Stimulated activated naive CD8-positive, alpha-beta T cell treated with anti-CD3 and anti-CD28 coated beads, Interleukin-15, amount 100 ng/mL, for 72 hours (primary cell): ENCODE measurements at places on chromosomes 7 and 10.
A peak's percentile ranks its signal among the peaks of the same experiment; 100 is the strongest.

DNA sequence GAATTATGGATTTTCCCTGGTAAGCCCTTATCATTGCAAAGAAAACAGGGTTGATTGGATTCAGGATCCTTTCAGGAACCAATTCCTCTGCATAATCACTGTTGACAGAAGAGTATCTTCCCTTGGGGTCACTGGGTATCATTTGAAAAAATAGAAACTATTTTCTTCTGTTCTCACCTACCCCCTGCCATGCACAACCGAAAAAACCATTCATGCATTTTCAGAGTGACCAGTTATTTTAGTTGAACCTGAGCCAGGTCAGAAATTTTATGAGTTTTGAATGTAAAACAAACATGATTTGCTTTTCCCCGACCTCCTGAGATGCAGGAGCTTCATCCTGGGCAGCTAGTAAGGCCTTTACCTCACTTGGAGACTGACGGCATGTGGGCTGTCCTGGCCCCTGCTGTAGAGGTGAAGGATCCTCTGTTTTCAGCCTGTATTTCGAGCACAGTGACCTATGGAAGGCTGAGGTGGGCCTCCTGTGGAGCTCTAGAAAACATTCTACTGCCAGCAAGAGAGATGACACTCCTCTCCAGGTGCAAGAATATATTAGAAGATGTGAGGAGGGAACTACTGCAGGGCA, 30.1 kb downstream of the TMEM178B start:
- DNase-seq, result no peak

DNA sequence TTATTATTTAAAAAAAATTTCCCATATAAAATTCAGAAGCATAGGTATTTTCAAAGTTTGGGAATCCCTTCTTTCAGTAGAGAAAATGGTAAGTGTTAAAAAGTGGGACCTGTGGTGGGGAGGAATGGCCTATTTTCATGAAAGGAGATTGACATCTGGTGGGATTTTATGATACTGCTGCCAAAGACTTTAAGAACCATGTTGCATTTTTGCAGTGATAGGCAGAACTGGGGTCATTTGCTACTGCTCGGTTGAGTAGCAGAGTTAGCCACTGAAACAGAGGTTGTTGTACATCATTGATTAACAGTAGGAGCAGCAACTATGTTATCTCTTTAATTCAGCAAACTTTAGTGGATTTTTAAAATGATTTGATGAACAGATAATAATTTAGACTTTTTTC, 4.4 kb downstream of the BICC1 start:
- DNase-seq, result no peak

DNA sequence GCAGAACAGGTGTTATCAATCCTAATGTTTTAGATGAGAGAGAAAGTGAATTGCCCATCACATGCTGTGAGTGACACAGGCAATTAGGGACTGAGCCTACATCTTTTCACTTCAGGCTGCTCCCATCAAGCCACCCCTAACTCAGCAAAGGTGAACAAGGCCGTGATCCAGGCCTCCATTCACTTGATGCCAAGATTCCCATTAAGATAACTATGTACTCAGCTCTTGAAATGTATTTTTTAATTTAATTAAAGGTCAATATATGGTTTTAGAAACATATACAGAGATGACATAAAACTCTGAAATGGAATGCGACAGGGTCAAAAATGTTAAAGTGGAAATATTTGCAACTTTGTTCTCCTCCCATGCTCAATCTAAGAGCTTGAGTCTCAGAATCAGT, 27.9 kb upstream of the UBE2H start:
- DNase-seq, result no peak

DNA sequence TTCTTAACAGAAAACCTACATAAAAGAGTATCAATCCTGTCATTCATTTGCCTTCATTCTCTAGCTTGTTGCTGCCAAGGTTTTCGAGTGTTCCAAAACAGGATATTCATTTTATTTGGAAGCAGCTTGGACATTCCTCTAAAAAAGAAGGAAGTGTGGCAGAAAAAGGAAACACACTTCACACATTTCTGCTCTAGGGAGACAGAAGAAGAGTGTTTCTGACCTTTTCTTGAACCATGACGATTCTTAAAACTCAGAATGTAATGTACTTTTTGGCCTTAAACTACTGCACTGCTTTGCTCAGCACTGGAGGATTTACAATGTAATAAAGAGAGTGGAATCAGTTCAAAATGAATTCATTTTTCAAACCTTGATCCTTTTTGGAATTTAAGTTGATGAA, 81.3 kb downstream of the SEMA3A start:
- DNase-seq, result no peak

DNA sequence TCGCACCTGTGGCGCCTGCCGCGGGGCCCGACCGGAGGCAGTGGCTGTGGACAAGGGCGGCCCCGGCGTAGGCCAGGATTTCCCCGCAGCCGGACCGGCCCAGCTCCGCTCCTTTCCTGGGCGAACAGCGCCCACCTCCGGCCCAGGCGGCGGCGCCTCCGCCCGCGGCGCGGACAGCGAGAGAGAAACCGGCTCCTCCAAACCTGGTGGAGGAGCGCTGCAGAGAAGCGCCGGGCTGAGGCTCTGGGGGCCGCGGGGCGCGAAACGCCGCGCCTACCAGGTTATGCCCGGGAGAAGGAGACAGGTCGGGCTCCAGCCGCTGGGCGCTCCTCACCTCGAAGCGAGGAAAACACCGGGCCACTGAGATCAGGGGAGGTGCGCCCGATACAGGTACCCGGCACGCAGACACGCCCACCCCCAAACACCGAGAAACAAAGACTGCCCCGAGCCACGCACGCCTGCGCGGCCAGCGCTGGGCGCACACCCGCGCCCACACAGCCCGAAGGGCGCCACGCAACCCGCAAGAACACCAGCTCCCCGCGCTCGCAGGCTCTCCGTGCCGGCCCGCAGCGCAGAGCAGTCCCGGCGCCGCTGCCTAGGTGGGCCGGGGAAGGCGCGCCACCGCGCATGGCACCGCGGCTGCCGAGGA, 3.3 kb downstream of the GRID1 start:
- DNase-seq, result no peak

- peak; percentile 21 for DNase-seq
Observed at GRCh38 chr7:30596014-30596641, 1.4 kb downstream of the GARS1 start.

GRCh38 chr7:91424371-91424770, 160.1 kb downstream of the FZD1 start:
- no peak for DNase-seq

GRCh38 chr7:132311733-132312132, 264.5 kb downstream of the PLXNA4 start:
- DNase-seq, result no peak

- DNase-seq, result no peak
Observed at GRCh38 chr10:14062528-14063260, 268.0 kb downstream of the FRMD4A start.

DNA sequence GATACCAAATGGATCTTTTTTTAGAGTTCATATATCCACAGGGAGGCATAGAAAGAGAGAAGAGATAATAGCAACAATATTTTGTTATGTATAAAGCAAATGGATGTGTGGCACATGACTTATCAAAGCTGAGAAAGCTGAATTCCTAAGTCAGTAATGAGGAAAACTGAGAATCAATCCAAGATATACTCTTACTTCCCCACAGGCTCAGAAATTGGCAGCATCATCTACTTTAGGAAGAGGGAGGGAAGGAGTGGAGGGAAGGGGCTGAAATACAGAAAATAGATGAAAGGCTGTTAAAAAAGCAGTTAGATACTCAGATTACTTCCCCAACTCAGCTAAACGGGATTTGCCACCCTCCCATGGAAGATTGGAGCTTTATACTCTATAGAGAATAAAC, 63.5 kb downstream of the SRI start:
- DNase-seq, result no peak

GRCh38 chr10:69057261-69057950, 30.5 kb upstream of the SRGN start:
- DNase-seq, result no peak

DNA sequence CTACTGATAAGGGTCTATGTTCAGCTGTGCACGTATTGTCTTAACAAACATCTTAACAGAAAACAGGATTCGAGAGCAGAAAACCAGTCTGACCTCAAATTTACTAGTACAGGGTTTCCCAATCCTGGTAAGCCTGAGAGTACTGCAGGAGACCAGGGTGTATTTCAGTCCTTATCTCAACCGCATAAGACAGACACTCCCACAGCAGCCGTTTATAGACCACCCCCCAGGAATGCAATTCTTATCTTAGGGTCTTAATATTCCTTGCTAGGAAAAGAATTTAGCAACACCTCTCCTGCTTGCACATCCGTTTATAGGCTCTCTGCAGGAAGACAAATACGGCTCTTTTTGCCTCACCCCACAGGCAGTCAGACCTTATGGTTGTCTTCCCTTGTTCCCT, 277.3 kb downstream of the SDK1 start:
- DNase-seq, result no peak

DNA sequence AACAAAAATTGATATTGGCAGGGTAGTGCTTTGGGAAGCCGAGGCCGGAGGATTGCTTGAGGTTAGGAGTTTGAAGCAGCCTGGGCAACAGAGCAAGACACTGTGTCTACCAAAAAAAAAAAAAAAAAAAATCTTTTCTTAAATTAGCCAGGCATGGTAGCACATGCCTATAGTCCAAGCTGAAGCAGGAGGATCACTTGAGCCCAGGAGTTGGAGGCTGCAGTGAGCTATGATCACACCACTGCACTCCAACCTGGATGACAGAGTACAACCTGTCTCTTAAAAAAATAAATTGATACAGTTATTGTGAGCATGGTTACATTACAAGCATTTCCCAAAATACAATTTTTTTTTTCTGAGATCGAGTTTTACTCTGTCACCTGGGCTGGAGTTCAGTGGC, 59.4 kb upstream of the SVIL start:
- DNase-seq, result no peak
